SK-N-DZ (cell line): ENCODE measurements at places on chromosomes 11 and 22.

GRCh38 chr11:1832211-1832919, 2.4 kb upstream of the SYT8 start:
- DNase-seq, result peak; percentile 32

DNA sequence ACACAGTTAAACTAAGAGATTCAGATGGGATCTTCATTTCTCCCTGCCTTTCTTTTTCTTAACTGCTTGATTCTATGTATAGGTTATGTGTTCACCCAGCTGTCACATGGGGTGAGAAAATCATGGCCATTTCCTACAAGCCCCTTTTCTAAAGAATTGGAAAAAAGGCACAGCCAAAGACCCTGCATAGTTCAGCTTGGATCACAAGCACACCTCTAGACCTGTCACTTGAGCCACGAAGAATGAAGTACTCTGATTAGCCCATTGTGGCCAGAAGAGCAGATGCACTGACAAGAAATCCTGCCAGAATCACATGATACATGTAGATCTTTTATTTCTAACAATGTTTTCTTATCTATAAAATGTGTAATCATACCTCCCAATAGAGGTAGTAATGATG, 69.7 kb downstream of the RAB38 start:
- DNase-seq, result no peak

GRCh38 chr11:112558691-112559090, 298.0 kb upstream of the PLET1 start:
- no peak for DNase-seq

GRCh38 chr11:23124996-23125395, 264.7 kb upstream of the CCDC179 start:
- DNase-seq, result no peak

DNA sequence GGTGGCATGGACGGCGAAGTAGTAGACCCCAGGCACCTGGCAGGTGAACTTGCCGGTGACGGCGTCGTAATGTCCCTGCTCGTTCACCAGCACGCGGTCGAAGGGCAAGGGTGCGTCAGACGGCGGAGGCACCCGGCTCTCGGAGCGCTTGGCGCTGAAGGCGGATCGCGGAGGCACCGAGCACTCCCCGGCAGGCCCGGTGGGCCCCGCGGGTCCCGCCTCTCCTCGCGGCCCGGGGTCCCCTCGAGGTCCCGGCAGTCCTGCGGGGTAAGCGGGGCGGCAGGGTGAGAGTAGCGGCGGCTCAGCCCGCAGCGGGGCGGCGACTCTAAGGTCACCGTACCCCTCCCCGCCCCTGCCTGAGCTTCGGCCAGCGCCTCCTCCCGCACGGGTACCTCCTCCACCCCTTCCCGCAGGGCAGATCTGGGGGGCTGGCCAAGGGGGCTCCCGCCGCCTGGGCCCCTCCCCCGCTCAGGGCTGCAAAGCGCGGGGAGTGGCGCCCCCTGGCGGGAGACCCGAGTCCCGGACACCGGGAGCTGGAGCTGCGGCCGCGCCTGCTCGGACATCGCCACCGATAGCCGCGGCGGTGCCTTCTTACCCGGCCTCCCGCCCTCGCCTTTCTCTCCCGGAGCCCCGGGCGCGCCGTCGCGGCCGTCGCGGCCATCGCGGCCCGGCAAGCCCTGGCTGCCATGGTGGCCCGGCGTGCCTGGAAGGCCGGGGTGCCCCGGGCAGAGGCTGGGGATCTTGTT, 921 bp downstream of the C1QTNF5 start:
- no peak for DNase-seq

GRCh38 chr11:85947431-85948272, 92.5 kb downstream of the CCDC83 start:
- no peak for DNase-seq

DNA sequence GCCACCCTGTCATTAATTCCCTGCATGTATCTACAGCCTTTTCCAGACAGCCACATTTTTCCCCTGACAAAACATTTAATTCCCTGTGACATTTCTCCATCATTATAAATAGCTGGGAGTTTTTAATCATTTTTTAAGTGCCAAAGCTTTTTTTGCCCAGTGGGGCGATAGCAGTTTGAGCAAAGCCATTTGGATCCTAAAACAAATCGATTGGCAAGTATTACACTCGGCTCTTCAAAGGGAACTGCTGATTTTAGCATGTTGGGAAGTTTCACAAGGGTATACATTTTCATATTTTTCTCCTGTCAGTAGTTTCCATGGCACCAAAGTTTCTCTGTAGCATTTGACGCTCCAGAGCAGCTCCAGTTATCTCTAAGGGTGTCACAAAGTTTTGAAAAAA, 210.8 kb downstream of the HIPK3 start:
- DNase-seq, result no peak

GRCh38 chr11:1230456-1231395, 7.9 kb downstream of the MUC5B start:
- DNase-seq, result no peak

DNA sequence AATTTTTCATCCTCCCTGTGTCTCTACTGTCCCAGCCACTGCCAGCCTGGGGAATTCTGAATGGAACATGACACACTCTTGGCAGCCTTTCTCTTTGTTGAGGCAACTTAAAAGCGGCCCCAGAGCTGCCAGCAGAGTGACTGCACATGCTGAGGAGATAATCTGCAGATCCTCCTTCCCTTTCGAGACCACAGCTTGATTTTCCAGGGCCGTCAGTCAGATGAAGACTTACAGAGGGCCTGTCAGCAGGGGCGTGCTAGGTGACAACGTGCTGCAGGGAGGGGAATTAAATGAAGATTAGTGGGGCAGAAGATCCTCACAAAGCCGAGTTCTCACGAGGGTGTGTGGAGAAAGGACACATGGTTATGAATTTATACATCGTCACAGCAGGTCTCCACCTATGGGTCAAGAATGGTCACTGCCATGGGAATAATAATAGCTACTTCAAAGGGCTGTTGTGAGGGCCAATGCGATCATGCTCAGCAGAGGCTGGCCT, 193.5 kb upstream of the PITPNB start:
- peak; percentile 98 for DNase-seq

DNA sequence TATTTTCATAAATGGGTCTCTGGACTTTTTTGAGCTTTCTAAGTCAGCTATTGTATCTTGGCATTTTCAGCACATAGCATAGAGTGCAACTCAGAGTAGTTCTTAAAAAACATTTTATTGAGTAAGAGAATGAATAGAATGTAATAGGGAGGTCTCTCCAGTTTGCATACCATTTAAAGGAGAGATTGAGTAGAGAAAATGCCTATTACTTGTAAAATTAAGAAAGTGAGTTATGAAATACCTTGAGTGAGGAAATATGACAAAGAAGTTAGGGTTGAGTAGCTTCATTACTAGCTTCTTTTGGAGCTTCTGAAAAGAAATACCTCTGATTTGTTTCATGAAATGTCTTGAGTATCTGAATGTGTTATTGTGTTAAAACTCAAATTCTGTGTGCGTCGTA, 140.0 kb downstream of the AASDHPPT start:
- no peak for DNase-seq

DNA sequence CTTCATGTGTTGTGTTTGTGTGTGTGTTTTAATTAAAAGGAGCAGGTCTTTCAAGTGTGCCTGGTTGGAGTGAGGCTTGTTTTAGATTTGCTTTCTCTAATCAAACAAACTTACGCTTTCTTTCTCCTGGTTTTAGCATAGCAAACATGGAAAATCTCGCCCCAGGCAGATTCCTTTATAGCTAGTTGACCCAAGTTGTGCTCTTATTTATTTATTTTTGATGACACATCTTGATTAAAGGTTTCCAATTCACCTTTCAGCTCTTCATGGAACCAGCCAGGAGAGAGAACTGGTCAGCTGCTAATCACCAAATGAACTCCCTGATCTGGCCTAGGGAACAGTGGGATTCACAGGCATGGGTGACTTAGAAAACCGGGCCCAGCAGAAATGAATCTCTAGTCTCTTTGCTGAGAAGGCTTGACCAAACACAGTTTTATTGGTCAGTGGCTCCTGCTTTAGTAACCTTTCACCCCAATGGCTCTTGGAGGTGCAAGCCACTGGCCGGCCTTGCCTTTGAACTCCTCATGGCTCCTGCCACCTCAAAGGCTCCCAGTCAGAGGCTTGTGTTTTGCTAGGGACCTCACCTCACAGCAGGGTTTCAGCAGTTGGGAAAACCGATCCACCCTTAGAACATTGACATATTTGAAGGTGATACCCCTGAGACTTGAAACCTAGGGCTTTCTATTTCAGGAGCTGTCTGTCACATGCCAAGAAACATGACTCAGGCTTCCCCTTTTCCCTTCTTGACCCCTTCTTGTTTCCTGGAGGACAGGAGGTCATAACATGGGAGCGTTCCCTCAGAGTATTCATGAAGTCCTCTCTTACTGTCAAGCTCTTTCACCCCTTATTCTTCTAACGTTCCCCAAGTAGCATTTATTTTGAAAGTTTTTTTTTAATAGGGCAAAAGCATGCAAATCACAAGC, 48.8 kb downstream of the EXT2 start:
- DNase-seq, result no peak

DNA sequence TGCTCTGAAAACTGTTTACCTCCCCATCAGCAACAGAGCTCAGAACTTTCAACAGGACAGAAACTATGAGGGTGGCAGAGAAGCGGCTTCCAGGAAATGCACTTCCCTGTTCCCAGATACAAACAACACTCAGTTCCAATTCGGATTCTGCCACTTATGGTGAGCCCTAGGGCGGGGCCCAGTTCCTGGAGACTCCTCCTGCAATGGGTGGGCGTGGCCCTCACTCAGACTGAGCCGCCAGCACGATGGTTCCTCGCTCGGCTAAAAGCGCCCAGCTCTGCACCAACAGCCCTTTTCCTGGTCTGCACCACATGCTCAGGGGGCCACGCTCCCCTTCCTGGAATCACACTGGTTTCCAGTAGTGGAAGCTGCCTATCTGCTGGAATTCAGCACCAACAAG, 314.1 kb downstream of the CTTN start:
- DNase-seq, result no peak

DNA sequence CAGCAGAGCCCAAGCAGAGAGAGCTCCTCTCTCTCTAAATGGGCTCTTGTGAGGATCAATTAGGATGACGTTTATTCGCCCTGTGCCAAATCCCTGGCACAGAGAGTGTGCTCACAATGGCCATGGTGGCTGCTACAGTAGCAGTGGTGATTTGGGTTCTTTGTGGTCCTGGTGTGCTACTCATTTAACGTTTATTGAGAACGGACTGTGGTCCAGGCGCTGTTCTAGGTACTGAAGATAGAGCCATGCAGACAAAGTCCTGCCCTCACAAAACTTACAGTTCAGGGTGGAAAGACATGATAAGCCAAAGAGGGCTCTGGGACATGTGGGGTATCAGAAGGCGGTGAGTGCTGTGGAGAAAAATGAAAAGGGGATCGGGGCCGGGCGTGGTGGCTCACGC, 5.3 kb downstream of the OTUB1 start:
- DNase-seq, result no peak

GRCh38 chr11:65766535-65766934, 14.2 kb downstream of the AP5B1 start:
- no peak for DNase-seq

DNA sequence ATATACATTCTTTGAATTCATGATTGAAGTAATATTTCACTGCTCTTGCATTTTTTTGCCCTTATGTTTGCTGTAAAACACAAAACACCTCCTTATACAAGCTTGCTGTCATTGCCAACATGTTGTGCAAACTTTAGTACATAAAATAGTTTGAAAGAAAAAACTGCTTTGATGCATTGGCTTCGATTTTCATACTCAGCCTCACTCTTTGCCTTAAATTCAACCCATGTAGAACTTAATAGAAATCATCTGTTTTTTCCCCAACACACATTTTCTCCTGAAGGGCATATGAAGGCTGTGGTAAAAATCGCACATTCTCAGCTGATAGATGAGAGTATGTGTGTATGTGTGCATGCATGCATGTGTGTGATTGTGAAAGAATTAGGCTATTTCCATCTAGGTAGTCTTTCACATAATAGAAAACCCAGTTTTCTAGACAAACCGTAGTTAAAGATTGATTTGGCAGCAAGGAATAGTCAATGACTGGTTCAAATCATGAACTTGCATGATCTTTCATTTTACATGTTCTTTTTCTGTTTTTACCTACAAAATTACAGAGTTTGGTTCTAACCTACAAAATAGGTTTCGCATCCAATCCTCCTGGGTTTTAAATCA, 72.8 kb upstream of the MTMR2 start:
- no peak for DNase-seq

- no peak for DNase-seq
Measured at GRCh38 chr11:44203270-44204043, 106.5 kb downstream of the ALX4 start.
